ENCODE measurements at places on chromosomes 6 and 20.
A peak's percentile ranks its signal among the peaks of the same experiment; 100 is the strongest.

DNA sequence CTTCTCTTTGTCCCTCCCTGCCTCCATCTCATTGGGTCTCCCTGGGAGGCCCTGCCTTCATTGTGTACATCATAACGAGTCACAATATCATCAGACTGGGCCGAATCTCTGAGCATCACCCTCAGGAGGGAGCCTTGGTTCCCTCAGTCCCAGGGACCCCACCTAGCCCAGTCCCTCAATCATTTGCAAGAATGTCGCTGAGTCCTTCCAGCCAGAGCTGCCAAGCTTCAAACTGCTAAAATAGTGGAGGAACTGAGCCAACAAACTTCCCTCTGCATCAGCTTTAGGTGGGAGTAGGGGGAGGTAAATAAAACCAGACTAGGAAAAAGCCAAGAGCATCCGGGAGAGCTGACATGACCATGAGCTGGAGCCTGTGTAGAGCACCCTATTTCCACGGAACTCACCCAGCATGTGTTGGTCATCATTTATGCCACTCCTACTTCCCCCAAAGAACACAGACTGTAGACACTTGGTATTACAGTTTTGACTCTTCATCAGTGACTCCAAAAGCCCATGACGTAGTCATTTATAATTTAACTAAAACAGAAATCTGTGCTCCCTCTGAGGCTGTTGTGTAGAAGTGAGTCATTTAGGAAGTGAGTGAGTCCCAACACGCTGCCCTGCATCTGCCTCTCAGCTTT, 28.8 kb upstream of the IL17A start:
- no peak for DNase-seq

DNA sequence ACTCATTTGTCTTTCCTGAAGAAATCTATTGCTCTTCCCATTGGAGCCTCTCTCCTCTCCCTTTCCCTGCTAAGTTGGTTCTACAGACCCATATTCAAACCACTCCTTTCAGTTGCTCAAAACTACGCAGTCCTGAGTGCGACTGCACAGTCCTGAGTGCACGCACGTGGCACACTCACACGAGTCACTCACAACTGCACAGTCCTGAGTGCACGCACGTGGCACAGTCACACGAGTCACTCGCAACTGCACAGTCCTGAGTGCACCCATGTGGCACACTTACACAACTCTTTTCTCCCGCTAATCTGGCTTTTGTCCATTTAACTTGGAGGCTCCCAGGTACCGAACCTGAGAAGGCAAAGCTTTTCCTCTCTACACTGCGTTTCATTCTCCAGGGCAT, 159.7 kb downstream of the RNASET2 start:
- DNase-seq, result no peak

DNA sequence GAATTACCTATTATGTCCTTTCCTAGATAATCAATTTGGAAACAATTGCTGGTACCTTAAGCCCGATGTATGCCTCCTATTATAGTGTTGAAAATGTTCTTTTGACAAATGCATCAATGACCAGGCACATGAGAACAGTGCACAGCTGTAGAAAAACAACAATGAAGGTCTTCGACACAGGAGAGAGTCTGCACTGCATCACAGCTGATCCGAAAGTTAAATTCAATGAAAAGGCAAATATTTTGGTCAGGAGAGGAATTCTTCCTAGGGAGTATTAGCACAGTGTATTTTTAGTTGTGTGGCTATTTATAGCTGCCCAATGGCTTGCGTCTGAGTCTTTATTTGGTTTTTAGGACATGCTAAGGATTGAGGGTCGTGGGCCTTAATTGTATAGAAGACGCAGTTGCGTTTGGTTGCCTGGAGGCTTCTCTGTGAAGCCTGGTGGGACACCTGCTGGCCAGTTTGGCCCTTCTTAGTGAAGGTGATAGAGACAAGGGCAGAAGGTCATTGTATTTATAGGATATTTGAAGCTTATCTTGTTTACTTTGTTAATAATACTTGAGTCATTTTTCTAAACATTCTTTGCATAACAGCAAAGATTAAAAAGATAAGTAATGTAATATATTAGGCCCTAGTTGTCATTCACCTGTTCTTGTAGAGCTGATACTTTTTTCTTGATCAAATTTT, 72.3 kb downstream of the CDYL start:
- peak; percentile 45 for DNase-seq

DNA sequence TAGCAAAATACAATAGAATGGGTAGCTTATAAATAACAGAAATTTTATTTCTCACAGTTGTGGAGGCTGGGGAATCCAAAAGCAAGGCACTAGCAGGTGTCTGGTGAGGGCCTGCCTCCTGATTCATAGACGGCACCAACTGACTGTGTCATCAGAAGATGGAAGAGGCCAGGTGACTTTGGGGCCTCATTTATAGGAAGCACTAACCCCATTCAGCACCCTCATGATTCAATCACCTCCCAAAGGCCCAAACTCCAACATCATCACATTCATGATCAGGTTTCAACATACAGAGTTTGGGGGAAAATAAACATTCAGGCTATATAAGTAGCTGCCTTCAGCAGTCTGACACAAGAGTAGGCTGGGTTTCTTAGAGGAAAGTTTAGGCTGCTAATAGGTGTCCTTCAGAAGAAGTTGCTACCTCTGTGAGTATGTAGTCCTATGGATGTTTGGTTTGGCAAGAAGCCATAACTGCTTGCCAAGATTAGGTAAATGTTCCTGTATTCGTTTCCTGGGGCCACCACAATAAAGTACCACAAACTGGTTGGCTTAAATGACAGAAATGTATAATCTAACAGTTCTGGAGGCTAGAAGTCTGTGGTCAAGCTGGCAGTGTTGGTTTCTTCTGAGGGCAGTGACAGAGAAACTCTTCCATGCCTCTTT, 48.8 kb downstream of the NT5E start:
- DNase-seq, result peak; percentile 22

DNA sequence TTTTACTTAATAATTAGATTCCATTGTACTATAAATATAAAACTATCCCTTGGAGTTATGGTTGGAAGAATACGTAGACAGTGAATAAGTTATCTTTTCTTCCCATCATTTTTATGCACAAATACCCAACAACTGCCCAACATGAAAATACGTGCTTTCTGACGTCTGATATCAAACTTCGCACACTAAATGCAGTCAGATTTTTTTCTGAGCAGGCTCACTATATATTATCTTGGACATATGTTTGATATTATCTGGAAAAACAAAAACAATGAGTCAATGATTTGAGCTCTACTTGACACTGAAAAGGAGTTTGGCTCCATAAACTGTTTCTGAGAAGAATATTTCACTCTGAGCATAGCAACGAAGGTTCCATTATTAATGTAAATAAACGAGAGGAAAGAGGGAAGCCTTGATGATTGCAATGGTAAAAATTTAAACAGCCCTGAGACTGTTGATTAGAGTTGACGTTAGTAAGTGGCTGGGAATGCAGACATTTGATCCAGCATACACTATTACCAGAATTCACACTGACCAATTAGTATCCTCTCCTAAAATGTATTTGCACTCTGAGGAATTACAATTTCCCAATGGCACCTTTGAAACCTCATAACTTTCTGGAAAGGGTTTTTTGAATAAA, 1090.0 kb downstream of the EPHA7 start:
- no peak for DNase-seq

GRCh38 chr6:89146718-89147700, 1.2 kb downstream of the PM20D2 start:
- peak; percentile 9 for DNase-seq

DNA sequence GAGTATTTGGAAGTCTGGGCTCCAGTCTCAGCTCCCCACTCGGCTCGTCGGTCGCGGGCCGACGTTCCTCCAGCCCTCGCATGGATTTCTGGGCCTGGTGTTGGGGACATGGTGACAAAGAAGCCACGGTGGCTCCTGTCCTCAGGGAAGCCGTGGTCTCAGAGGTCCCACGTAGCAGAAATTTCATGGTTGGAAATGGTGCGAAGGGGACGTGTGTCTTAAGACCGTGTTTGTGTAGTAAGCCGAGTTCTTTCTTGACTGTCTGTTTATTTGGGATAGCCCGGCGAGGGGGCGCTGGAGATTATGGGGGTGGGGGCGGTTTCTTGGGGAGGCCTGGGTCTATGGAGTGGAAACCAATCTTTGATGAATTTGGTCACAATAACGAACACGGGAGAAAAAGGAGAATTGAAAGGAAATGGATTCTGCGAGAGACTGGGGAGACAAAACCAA, 23.5 kb upstream of the MAP3K7 start:
- peak; percentile 13 for DNase-seq

- DNase-seq, result no peak
These were observed 253.5 kb downstream of the QKI start for GRCh38 chr6:163668061-163668426.

DNA sequence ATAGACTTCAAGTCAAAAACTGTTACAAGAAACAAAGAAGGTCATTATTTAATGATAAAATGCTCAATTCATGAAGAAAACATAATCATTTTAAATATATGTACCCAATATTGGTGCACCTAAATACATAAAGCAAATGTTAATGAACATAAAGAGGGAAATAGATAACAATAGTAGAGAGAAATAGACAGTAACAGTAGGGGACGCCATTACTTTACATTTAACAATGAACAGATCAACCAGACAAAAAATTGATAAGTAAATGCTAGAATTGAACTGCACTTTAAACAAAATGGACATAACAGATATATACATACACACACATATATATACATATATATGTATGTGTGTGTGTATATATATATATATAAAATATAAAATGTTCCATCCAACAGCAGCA, 37.4 kb downstream of the IL22RA2 start:
- no peak for DNase-seq

DNA sequence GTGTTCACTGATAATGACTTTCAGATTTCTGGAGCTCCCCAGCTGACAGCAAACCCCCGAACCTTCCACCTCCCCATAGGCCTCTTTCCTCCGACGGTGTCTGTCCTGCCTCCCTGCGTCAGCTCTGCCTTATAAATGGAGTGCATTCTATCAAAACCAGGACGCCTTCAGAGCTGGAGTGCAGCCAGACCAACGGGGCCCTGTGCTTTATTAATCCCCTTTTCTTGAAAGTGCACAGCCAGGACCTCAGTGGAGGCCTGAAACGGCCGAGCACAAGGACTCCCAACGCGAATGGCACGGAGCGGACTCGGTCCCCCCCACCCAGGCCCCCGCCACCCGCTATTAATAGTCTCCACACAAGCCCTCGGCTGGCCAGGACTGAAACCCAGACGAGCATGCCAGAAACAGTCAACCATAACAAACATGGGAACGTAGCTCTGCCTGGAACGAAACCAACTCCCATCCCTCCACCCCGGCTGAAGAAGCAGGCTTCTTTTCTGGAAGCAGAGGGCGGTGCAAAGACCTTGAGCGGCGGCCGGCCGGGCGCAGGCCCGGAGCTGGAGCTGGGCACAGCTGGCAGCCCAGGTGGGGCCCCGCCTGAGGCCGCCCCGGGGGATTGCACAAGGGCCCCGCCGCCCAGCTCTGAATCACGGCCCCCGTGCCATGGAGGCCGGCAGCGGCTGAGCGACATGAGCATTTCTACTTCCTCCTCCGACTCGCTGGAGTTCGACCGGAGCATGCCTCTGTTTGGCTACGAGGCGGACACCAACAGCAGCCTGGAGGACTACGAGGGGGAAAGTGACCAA, 42.3 kb upstream of the NAA20 start:
- DNase-seq, result no peak

- no peak for DNase-seq
These were observed 5.1 kb downstream of the ELOVL2 start for GRCh38 chr6:11039040-11039439.

- DNase-seq, result no peak
These were observed 1040.2 kb downstream of the HACE1 start for GRCh38 chr6:103819509-103819908.

DNA sequence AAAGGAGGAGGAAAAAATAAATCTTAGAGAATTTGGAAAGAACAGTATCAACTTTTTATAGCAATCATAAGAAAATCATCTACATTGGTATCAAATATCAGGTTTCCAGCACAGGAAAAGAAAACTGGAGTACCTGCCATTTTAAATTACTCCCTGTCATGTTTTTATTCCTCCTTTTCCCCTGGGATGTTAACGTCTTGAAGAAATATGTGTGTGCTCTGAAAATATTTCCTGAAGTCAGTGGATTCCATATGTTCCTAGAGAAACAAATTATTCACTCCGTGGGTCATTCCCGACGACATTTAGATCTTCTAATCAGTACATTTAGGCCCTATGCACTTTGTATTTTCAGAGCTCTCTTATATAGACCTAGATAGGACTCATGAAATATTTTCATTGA, 42.0 kb upstream of the RSPO3 start:
- DNase-seq, result no peak

DNA sequence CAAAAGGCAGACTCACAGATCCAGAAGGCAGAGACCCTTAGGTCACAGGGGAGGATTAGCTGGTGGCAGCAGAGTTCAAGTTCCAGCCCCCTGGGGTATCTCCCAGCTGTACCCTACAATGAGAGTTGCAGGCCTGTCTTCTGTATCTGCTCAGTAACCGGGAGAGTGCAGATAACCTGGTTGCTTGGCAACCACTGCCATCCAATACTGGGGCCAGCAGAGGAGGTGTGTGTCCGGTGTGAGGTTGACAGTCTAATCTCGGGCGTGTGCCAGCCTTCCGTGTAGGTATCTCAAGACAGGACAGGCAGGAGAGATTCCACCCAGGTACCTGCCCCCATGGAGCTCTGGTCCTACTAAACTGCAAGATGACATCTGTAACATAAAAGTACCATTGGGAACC, 56.6 kb upstream of the TBC1D7 start:
- DNase-seq, result no peak

GRCh38 chr6:15491255-15491985, 171.4 kb downstream of the DTNBP1 start:
- DNase-seq, result peak; percentile 42

DNA sequence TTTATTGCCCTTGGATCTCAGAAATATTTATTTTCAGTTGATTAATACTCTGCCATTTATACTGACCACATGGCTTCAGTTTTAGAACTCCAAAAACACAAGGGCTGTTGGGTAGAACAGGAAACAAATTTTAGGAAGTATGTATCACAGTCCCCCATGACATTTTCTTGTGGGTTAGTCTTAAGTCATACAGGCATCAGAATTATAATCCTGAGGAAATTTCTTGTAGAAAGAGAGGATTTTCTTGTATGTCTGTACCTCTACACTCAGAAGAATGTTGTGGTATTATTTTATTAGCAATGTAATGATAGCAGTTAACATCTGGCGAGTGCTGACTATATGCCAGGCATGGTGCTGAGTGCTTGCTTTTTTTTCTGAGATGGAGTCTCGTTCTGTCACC, 302.9 kb downstream of the CLIC5 start:
- DNase-seq, result peak; percentile 14

- DNase-seq, result peak; percentile 74
These were observed 38.9 kb downstream of the SMAP1 start for GRCh38 chr6:70706491-70707123.

Measured in hematopoietic multipotent progenitor cell (in vitro differentiated cells).